DND-41 (cell line): ENCODE measurements at places on chromosomes 4 and X.

GRCh38 chr4:187183826-187184225, 460.2 kb upstream of the FAT1 start:
- no peak for DNase-seq

DNA sequence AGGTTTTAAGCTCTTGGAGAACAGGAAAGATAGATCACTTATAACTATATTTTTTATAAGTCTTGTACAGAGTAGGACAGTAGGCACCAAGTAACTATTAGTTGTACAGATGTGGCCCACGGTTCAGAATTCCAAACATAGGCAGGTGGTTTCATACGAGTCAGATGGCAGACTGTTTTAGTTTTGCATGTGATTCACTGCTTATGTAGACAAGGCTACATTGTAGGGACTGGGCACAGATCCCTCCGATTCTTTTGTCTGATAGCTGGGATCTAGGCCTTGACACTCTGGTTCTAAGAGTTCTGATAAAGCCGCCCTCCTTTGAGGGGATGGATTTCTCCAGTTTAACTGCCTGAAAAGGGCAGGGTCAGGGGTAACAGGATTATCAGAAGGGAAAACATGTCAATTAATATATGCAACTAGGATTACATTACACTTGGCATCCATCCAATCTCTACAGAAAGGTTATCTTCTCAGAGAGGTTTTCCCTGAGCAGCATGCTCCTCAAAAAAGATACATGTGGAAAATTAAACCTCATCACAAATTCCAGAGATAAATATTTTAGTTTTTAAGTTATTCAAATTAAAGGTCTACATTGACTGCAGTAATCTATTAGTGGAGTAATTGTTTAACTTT, 87.8 kb downstream of the SPRY1 start:
- no peak for DNase-seq

- DNase-seq: no peak
Observed at GRCh38 chr4:20629186-20630106, 70.8 kb upstream of the PACRGL start.

DNA sequence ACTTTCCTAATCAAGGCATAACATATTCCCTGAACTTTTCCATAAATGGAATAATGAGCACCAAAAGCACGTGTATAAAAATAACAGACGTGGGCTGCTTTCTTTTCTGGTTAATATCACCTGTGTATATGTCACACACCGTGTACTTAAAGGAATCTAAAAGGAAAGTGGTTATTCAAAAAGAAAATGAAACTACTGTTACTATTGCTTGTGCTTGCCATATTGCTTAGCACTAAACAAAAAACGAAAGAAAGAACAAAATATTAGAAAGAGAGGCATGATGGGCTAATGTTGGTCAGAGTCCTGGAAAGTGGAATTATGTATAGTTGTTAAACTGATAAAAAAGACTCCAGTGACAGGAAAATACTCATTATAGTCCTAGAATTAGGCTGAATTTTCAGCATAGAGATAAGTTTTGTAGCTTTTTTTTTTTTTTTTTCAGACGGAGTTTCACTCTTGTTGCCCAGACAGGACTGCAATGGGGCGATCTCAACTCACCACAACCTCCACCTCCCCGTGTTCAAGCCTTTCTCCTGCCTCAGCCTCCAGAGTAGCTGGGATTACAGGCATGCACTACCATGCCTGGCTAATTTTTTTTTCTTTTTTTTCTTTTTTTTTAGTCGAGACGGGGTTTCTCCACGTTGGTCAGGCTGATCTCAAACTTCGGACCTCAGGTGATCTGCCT, 123.2 kb downstream of the PABPC4L start:
- no peak for DNase-seq

GRCh38 chr4:26021417-26022345, 107.7 kb downstream of the SMIM20 start:
- DNase-seq: no peak

- DNase-seq: no peak
Observed at GRCh38 chr4:38818441-38818976, 13.9 kb upstream of the TLR1 start.
